Stimulated activated CD8-positive, alpha-beta memory T cell treated with anti-CD3 and anti-CD28 coated beads, Interleukin-15, amount 100 ng/mL, for 1 hour (primary cell): ENCODE measurements at places on chromosomes 7 and 10.

- DNase-seq: no peak
Measured at GRCh38 chr7:88216276-88216675, 3.6 kb downstream of the SRI start.

- no peak for DNase-seq
Measured at GRCh38 chr10:77715536-77715935, 77.9 kb upstream of the KCNMA1 start.

GRCh38 chr7:140676306-140676705 is 3.6 kb downstream of the ADCK2 start:
- no peak for DNase-seq

DNA sequence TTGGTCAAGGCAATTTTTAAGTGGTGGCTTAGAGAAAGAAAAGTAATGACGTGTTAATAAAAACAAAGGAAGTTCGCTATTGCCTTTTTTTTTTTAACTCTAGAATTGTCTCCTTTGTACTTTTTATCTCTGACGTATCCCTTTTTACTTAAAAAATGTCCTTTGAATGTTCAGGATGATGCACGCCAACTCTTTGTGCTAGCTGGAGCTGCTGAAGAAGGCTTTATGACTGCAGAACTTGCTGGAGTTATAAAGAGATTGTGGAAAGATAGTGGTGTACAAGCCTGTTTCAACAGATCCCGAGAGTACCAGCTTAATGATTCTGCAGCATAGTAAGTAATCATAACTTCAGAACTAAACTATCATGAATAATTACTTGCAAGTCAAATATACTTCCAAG is 64.4 kb downstream of the GNAI1 start:
- DNase-seq: no peak
